ENCODE measurements at places on chromosomes 7 and 10. TPM values are rescaled to one million over a fixed set of nuclear protein-coding genes. Genes with fewer than 3 reads are reported as not detected.

The MSS51 gene
- polyA plus RNA-seq, result 4.6 TPM

The HOXA9 gene
- 101 TPM for polyA plus RNA-seq

The UPK3B gene
- polyA plus RNA-seq, result 2.8 TPM

The TMEM176A gene
- 74.3 TPM for polyA plus RNA-seq

The CPA2 gene
- 0.47 TPM for polyA plus RNA-seq

The LRRC61 gene
- 24.3 TPM for polyA plus RNA-seq

The SCIN gene
- 127 TPM for polyA plus RNA-seq

The CRYGN gene
- 1.9 TPM for polyA plus RNA-seq

The CAMK1D gene
- 11.1 TPM for polyA plus RNA-seq

The FGFBP3 gene
- polyA plus RNA-seq, result 3.3 TPM

The CNTNAP2 gene
- polyA plus RNA-seq, result 27.6 TPM

The DLD gene
- 121 TPM for polyA plus RNA-seq

The IFIT1B gene
- 0.38 TPM for polyA plus RNA-seq

The ADAM12 gene
- polyA plus RNA-seq, result 28.0 TPM

The ST8SIA6 gene
- 1.0 TPM for polyA plus RNA-seq

The CLRN3 gene
- polyA plus RNA-seq, result 18.9 TPM

The HOXA10 gene
- polyA plus RNA-seq, result 147 TPM

The PDLIM1 gene
- 74.1 TPM for polyA plus RNA-seq

The GPNMB gene
- polyA plus RNA-seq, result 24.9 TPM

The SLIT1 gene
- 7.4 TPM for polyA plus RNA-seq

The SFXN2 gene
- 63.3 TPM for polyA plus RNA-seq

The SPDYE11 gene
- polyA plus RNA-seq, result 0.28 TPM

The ZCWPW1 gene
- 7.1 TPM for polyA plus RNA-seq

The TPST1 gene
- 49.8 TPM for polyA plus RNA-seq

The GRID2IP gene
- 1.1 TPM for polyA plus RNA-seq

The BEND7 gene
- polyA plus RNA-seq, result 37.2 TPM

The RET gene
- polyA plus RNA-seq, result 30.3 TPM

The TRIM50 gene
- 0.20 TPM for polyA plus RNA-seq

The ACHE gene
- polyA plus RNA-seq, result 5.6 TPM

The LRRC18 gene
- polyA plus RNA-seq, result 0.17 TPM

The HOXA1 gene
- polyA plus RNA-seq, result 1.9 TPM

The AQP1 gene
- 224 TPM for polyA plus RNA-seq

The BICC1 gene
- polyA plus RNA-seq, result 72.5 TPM

The RGR gene
- polyA plus RNA-seq, result not detected

The SPOCK2 gene
- 189 TPM for polyA plus RNA-seq

The AGR3 gene
- polyA plus RNA-seq, result 5.5 TPM

The GDF10 gene
- 1.8 TPM for polyA plus RNA-seq

The NUTM2E gene
- polyA plus RNA-seq, result 0.64 TPM

The C10orf67 gene
- polyA plus RNA-seq, result 1.9 TPM

The RBP3 gene
- 0.13 TPM for polyA plus RNA-seq

The KIF11 gene
- polyA plus RNA-seq, result 30.7 TPM

The OR2A7 gene
- 27.2 TPM for polyA plus RNA-seq

Measured in left renal cortex interstitium (tissue), 4 donors.